Activated CD4-positive, alpha-beta T cell treated with anti-CD3 and anti-CD28 coated beads, Interleukin-2, Interleukin-4, amounts not matched to agents 100 ng/mL and 50 ng/mL, durations not matched to agents 16 hours and 8 hours (primary cell): ENCODE measurements at places on chromosomes 7 and 10.

DNA sequence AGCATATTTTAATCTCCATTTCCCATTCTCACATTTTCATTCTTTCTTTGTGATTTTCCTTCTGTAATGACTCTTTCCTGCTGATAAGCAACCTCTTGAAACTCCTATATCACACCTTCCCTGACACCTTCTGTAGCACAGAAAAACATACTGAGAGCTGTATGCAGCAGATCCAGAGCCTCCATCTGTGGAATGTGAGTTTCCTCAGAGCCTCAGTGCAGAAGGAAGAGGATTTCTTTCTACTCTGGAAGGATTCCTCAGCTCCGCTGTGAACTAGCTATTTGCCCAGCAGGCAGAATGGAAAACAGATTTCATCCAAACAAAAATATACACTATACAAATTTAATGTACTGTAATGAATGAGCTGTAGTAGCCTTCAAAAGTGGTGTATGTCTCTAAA, 841.3 kb upstream of the ZWINT start:
- DNase-seq: no peak

GRCh38 chr10:5576780-5577624, 52.2 kb downstream of the CALML3 start:
- DNase-seq: no peak

DNA sequence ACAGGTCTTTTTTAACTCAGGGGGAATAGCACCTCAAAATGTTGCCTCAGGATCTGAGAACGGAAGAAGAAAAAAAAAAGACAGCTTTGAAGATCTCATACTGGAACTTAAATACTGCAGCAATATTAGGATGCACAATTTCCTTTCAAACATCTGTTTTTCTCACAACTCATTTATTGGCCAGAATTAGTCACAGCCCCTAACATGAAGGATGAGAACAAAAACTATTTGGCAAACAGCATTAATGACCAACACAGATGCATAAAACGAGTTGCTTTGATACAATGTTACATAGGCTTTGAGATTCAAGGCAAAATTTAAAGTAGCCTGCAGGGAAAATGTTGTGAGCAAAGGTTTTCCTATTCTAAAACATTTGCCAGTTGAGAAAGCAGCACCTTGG, 36.5 kb downstream of the JMJD1C start:
- DNase-seq: no peak

DNA sequence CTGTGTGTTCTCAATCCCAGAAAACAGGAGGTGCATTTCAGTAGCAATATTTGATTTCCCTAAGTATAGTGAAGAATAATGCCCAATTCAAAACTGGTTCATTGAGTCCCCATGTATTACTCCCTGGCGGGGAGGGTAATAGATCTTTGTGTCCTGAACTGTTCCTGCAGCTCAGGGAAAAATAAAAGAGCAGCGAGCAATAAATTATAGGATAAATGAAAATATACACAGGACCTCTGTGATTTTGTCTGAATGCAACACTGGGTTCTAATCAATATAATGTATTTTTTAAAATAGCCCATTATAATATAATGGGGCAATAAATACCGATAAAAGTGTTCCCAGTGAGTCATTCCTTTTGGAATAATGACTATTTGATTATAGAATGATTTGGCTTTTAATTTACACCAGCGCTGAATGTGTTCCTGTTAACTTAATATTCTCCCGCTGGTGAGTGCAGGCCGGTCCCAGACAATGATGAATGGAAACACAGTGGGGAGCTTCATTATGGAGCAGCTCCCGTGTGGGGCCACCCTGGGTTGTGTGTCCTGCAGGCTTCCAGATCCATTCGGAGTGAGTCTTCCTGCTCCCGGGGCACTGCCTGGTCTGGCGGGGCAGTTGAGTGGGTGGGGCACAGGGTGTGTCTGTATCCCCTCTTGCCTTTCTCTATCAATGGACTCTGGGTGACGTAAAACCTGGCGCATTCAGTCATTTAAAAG, 263.1 kb downstream of the ACTR3B start:
- no peak for DNase-seq

GRCh38 chr7:106070567-106071254, 41.4 kb downstream of the SYPL1 start:
- no peak for DNase-seq

- DNase-seq: no peak
These were observed 172.5 kb downstream of the SKAP2 start for GRCh38 chr7:26691886-26692285.

GRCh38 chr10:22712956-22713852, 1.2 kb downstream of the PIP4K2A start:
- no peak for DNase-seq

DNA sequence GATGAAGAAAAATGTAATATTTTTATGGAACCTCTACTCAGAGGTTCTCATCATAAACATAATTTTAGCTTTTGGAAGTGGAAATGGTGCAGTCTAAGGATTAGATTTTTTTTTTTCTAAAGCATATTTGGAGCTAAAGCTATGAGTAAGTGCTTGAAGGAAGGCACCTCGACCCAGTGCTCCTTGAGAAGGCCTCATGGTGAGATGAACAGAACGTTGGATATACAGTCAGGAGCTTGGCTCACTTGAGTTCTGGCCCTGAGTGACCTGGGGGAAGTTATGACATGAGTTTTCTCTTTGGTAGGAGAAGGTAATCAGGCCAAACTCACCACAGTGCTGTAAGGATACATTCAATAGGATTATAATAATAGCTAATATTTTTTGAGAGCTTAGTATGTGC, 163.3 kb downstream of the JCAD start:
- DNase-seq: no peak

DNA sequence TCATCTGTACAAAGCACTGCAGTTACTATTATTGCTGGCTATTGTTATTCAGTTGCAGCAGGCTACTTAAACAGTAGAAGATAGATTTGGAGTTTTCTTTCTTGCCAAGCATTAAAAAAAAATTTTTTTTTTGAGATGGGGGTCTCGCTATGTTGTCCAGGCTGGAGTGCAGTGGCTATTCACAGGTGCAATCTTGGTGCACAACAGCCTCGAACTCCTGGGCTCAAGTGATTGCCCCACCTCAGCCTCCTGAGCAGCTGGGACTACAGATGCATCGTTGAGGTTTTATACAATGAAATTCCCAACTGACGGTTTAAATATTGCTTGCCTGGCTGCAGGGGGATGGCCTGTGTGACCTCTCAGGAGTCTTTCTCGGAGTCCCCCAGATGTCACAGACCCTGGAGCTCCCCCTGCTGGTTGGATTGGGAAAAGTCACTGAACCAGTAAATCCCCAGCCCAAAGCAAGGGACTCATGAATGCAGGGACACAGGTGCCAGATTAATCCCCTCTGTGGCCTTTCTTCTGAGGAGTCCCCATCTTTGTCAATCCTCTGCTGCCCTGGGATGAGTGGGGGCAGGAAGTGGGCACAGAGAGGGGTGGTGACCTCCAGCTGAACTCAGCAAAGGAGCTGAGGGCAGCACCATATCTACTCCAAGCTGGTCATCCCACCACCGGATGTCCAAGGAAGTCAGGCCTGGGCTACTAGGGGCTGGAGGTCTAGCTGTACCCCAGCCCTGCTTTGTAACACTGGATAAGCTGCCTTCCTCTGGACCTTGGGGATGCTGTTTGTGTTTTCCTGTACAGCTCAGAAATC, 149.6 kb downstream of the C10orf105 start:
- peak; percentile 81 for DNase-seq

GRCh38 chr10:75165684-75166622, 44.6 kb upstream of the VDAC2 start:
- peak; percentile 70 for DNase-seq

GRCh38 chr7:131556053-131556908, at the start of gene PODXL:
Gene PODXL, minus strand, starts transcription at chr7:131556628. Its CDS starts 269 bp downstream, at chr7:131556359.
- DNase-seq: peak; percentile 53

DNA sequence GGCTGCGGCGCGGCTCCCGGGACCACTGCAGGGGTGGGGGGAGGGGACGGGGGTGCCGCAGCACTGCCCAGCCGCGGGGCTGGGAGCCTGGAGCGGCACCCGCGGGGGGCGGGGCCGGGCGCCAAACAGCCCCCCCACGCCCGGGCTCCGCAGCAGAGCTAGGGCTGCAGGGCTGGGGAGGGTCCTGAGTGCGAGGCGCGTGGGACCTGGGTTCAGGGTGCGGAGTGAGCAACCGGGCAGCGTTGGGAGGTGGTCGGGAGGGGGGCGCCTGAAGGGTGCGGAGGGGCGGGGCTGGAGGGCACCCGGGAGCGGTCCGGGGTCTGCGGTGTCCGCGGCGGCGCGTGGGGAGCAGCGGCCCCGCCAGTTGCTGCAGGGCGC, 528 bp downstream of the CAMK2G start:
- no peak for DNase-seq

- no peak for DNase-seq
These were observed 592.9 kb upstream of the C7orf33 start for GRCh38 chr7:147997636-147998035.

GRCh38 chr7:148700661-148701064, 2.0 kb downstream of the CUL1 start:
- DNase-seq: peak; percentile 46

DNA sequence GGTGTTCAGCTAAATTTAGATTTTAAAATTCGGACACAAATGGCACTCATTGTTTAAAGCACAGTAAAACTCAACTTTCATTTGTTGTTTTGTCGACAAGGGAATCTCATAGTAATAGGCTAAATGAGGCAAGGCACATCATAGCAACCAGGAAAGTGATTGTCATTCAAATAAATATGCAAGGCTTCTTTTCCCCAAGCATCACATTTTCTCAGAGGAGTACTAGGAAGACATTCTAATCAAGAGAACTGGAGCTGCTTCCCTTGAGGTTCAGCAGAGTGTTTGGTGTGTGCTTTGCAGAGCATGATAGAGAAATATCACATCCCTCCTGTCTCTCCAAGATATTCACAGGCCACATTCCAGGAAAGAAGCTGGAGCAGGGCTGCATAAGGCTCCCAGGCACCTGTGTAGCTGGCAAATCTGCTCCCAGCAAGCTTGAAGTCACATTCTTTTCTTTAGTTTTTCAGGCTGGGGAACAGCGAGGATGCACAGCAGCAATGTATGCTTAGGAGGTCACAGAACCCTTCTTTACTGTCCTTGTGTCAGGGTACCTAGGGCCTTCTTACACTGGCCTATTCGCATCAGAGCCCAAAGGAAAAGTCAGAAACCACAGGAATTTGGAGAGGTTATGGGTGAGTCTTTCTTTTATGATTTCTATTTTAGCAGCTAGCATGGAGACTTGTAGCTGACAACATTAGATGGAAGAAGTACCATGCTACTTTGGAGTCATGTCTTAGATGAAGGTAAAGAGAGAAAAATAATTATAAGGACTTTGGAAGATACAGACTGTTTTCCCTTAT, 95.9 kb upstream of the HDAC9 start:
- DNase-seq: no peak

DNA sequence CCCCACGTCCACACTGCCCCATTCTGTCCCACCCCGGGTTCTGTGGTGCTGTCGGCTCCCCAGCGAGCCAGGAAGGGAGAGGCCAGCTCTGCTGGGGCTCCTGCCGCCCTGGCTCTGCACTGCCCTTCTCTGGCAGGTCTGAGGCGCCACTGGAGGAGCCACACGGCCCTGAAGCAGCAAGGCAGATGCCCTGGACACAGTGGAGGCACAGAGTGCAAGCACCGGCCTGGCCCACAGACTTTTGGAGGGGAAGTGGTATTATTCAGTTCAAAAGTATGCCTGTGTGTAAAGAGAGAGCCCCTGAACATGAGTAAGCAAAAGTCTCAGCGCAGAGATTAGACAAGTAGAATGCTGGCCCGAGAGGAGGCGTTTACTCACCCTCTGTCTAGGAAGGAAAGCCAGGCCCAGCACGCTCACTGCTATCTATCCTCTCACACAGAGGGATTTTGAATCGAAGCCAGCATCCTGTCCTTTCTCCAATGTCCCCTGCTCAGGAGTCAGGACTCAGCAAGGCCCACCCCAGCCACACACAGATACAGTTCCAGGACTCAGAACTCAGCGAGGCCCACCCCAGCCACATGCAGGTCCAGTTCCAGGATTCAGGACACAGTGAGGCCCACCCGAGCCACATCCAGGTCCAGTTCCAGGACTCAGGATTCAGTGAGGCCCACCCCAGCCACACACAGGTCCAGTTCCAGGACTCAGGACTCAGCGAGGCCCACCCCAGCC, 115.0 kb downstream of the EGFR start:
- DNase-seq: peak; percentile 61

GRCh38 chr7:88072715-88073055, 138.6 kb downstream of the ADAM22 start:
- no peak for DNase-seq

DNA sequence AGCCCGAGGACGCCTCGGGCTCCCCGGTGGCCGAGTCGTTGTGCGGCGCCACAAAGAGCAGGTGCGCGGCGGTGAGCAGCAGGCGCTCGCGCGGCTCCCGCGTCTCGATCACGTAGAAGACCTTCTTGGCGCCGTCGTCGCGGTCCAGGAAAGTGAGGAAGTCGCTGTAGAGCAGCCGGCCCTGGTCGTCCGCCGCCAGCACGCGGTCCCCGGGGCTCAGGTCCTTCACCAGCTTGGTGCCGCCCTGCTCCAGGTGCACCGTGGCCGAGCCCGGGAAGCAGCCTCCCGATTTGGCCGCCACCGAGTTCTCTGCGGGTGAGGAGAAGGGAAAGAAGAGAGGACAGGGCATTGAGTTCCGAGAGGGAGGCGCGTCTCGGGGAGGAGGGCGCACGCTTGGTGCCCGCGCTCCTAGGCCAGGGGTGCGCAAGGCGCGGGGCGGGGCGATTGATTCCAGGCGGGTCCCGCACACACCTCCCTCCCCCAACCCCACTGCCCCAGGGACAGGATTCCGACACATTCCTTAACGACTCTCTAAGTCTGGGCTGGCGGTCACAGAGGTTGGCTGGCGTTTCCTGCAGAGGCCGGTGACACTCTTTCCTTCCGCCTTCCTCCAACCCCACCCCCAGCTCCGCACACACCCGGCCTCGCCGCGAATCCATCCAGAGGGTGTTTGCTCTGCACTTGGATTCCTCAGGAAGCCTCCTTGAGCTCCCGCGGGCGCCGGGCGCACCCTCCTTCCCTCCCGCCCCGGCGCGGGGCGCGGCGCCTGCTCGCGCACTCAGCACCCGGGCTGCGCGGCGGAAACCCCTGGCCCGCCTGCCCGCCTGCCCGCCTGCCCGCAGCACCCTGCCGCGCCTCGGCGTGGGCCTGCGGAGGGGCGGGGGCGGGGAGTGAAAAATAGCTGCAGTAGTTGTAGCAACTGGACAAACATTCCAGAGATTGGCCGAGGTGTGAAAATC, 8.6 kb downstream of the SHH start:
- no peak for DNase-seq

DNA sequence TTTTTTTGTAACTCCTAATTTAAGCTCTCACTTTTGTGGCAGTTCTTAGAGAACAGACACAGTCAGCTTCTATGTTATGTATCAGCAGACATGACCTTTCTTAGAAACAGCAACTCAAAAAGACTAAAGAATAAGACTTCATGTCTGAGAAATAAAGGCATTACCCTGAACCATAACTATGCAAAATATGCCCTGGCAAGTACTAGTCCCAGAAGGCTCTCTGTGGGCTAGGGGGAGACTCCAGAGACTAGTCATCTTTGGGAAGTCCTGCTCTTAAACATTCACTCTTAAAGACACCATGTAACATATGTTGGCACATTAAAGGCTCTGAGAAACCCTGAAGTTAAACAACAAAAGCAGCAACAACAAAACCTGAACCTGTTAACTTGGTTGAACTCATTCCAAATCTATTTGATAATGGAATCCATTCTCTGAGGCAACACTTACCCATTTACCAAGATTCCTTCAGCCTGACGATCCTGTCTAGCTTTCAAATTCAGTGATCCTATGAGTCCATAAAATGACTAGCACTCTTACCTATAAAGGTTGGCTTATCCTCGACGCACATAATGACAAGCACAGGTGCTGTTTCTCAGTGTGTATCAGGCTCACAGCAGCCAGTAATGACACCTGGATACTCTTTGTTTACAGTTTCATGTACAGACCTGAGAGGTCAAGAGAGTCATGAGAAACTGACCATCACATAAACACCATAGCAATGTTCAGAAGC, 62.3 kb downstream of the OSBPL3 start:
- no peak for DNase-seq

GRCh38 chr7:15005672-15006071, 103.1 kb upstream of the DGKB start:
- no peak for DNase-seq
